Germinal center (tissue), 1 donor: ENCODE measurements at places on chromosomes 11 and 22.

- no peak for DNase-seq
Measured at GRCh38 chr22:17586831-17587440, 23.6 kb downstream of the SLC25A18 start.

GRCh38 chr22:39135092-39135896 is 17.2 kb downstream of the CBX7 start:
- peak; percentile 65 for DNase-seq

GRCh38 chr11:45022294-45023064 is 71.8 kb upstream of the TP53I11 start:
- DNase-seq, result no peak

DNA sequence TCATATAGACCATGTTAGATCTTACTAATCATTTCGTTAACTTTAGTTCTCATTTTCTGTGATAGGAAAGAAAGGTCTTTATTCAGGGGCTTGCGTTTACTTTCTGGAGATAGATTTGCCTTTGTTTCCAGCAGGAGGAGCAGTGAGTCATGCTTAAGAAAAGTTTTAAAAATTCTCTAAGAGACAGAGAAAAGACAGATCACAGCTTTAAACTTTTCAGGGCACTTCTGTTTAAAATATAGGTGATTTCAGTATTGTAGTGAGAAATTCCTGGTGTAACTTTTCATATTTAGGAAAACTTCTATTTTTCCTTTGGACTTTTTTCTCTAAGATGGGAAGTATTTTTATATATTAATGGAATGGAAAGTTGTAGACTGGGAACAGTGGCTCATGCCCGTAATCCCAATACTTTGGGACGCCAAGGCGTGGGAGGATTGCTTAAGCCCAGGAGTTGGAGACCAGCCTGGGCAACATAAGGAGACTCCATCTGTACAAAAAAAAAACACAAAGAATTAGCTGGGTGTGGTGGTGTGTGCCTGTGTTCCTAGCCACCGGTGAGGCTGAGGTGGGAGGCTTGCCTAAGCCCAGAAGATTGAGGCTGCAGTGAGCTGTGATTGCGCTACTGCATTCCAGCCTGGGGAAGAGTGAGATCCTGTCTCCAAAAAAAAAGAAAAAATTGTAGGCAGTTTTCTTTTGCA is 60.3 kb downstream of the ATXN10 start:
- peak; percentile 21 for DNase-seq

DNA sequence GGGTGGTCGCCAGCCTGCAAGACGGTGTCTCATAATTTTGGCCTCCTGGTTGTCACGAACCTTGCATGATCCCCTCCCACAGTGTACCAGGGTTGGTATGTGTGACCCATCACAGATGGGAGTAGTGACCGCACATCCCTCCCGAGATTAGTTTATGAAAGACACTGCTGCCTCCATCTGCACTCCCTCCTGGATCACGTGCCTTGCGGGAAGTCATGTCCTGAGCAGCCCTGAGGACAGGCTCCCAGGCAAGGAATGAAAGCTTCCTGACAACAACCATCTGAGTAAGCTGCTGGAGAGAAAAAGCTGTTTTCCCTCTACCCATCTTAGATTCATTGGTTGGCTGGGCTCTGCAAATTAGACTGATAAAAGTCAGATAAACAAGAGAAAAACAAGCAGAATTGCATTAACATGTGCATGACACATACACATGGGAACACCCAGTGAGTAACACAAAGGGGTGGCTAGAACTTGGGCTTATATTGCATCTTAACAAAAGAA is 14.4 kb upstream of the PAMR1 start:
- no peak for DNase-seq

DNA sequence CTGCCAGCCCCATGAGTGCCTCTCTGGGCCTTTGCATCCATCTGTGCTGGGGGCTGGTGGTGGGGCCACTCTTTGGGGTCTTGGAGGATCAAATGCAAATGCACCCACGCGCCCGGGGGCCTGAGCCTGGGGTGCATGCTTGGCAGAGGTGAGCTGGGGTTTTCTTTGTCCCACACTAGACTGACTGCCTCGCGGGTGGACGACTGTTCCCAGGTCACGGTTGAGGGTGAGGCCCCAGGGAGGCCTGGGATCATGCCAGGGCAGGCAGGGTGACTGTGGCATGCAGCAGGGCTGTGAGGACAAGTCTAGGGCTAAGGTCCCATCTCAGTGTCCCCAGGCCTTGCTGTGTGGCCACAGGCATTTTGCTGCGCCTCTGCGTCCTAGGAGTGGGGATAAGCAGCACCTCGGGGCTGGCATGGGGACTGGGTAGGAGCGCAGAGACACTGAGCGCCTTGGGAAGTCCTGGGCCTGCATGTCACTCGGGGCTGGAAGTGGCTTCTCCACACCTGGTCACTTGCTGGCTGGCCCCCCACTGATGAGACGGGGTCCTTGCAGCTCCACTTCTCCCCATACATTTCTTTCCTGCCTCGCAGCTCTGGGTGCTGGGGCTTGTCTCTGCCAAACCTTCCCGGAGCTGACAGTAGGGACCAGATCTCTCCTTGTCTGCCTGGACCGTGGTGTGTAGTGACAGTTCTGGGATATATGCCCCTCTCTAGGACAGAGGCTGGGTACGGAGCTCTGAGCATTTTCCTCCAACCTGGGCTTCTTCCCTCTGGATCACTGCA is 133.1 kb downstream of the CTTN start:
- DNase-seq, result no peak

DNA sequence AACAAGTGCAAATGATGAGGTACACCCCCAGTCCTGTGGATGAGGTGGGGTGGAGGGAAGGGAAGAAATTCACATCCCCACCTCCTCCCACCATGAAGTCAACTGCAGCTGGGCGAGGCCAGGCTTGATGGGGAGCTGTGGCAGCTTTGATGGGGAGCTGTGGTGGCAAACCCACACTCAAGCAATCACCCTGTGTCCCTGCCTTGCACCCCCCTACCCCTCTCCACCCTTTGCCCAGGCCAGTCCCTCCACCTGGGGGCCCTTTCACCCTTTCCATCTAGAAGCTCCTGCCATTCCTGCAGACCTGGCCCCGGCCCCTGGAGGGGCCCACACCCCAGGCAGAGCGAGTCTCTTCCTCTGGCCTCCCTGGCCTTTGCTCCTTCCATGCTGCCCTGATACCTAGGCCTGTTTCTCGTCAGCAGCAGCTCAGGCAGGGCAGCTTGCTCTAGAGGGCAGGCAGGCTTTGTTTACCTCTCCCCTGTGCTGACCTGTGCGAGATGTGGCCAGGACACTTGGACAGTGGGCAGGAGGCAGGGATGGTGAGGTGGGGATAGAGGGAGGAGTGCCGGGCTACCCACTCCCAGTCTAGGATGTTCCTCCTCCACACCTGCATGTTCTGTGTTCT is 4.5 kb upstream of the FGF3 start:
- DNase-seq, result no peak

GRCh38 chr11:76073724-76074123 is 132.6 kb downstream of the WNT11 start:
- DNase-seq, result no peak

DNA sequence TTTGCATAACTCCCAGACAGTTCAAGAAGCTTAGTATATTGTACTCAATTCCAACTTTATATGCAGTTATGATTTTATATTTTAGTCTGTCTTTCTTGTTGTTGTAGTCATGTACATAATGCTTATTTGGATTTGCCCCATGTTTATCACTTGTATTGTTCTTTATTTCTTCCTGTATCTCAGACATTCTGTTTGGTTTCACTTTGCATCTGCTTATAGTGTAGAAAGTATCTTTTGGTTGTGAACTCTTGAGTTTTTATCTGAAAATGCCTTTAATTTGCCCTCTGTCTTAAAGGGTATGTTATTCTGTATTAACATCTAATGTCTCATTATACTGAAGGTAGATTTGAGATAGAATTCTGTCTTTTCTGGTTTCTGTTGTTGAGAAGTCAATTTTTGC is 275.4 kb downstream of the DYNC2H1 start:
- DNase-seq, result no peak

DNA sequence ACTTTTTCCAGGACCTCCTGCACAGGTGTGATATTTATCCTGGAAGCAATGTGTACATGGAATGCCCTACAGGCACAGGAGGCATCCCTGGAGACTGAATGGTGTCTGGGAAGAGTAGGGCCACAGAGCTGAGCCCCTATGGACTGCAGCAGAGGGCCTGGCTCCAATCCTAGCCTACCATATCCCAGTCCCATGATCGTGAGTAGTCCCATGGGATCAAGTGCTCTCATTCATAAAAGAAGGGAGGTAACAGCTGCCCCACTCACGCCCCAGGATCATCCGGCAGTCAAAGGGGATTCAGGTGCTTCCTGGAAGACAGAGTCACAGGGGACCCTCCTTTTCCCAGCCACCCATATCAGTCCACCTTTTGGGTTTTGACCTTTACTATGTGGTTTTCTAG is 24.0 kb downstream of the ANKK1 start:
- DNase-seq, result no peak

DNA sequence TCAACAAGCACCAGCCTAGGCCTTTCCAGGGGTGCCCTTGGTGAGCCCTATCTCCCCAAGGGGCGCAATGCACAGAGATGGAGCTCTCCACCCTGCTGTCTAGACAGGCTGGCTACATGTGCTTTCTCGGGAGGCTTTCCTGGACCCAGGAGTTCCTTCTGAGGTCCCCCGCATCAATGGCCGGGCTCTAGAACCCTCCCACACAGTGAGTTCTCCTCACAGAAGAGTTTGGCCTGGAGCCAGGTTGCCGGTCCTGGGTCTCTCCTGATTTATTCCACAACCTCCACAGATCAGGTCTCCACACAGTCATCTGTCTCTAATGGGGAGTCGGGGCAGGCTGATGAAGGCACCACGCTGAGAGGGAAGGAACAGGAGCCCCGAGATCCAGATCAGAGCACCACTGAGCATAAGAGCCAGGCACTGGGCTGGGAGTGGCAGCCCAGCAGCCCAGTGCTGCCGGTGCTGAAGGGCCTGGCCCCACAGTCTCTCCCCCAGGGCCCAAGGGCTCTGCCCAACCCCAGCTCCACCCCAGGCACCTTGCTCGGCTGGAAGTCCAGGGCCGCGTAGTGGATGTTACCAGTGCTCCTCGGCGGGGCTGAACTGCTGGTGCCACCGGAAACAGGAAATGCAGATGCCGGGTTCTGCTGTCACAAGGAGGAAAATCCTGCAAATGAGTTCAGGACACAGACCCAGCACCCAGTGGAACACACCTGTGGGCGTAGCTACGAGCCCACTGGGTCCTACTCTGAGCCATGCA is 44.7 kb downstream of the GAB4 start:
- no peak for DNase-seq

- no peak for DNase-seq
Measured at GRCh38 chr22:49975543-49976389, 15.2 kb downstream of the PIM3 start.

- DNase-seq, result no peak
Measured at GRCh38 chr11:298406-299065, 790 bp downstream of the IFITM5 start.

GRCh38 chr11:79212741-79213190 is 228.1 kb downstream of the TENM4 start:
- DNase-seq, result peak; percentile 16

DNA sequence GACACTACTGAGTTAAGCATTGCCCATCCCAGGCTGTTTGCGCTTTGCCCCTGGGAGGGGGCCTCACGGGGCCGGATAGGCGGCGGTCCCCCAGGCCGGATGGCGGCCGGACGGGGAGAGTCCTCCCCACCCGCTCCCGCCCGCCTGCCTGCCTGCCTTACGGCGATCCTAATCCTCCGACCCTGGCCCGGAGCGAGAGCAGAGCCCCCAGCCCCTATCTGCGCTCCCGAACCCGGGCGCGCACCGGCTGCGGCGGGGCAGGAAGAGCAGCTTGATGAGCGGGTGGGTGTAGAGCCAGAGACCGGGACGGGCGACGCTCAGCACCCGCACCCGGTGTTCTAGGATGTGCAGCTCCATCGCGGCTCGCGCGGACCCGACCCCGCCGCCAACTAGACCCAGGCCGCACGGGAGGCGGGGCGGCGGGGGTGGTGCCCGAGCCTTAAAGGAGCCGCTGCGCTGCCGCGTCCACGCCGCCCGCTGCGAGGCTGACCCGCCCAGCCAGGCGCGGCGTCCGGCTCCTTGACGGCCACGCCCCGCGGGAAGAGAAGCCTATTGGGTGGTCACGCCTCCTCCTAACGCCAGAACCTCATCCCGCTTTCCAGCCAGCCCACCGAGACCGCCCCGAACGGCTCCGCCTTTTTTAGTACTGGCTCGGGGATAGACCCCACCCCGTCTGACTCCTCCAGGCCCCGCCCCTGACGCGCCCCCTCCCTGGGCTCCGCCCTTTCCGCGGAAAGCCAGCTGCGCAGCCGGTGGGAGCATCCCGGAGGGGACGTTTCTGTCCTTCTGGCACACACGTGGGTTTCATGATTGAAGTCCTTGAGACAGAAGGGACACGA is at the start of gene CASTOR1:
CASTOR1 (minus strand) TSS at position 365 of the 839 bp plus-strand sequence; CDS start at position 357, 8 bp downstream.
- peak; percentile 95 for DNase-seq

- no peak for DNase-seq
Measured at GRCh38 chr11:102320679-102321078, 3.4 kb downstream of the BIRC3 start.

- DNase-seq, result no peak
Measured at GRCh38 chr11:114316980-114317786, 21.0 kb downstream of the NNMT start.

GRCh38 chr11:104858882-104859775 is 39.1 kb downstream of the CASP12 start:
- peak; percentile 47 for DNase-seq
